ENCODE measurements at places on chromosomes 12 and 14.
A peak's percentile ranks its signal among the peaks of the same experiment; 100 is the strongest.

DNA sequence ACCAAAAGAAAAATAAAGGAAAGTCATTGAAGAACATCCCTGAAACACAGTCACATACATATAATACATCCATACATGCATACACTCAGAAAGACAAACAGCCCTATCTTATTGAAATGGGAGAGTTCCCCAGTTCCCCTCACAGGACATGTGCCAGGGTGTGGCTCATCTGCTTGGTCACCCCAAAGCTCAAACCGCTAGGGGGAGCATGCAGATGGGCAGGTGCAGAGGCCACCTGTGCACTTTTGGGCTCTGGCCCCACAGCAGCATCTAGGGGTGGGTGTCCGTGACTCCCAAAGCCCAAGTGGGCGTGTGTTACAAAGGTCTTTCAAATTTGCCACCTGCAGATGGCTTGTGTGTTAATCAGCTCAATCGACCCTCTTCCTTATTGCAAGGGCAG, 75.2 kb downstream of the CMAS start:
- DNase-seq = no peak

- DNase-seq = no peak
These were observed 28.7 kb downstream of the COX8C start for GRCh38 chr14:93375673-93376156.

- no peak for DNase-seq
These were observed 5.4 kb downstream of the FOS start for GRCh38 chr14:75283833-75284563.

- DNase-seq = no peak
These were observed 31.8 kb downstream of the ATXN3 start for GRCh38 chr14:92074555-92074954.

- DNase-seq = no peak
These were observed 51.9 kb downstream of the TESPA1 start for GRCh38 chr12:54932691-54933090.

- DNase-seq = peak; percentile 15
These were observed 401.4 kb downstream of the RPL10L start for GRCh38 chr14:46250113-46250703.

GRCh38 chr14:95515080-95515489, 1.4 kb downstream of the SYNE3 start:
- DNase-seq = no peak

GRCh38 chr14:96192975-96193805, 11.4 kb upstream of the BDKRB2 start:
- no peak for DNase-seq

GRCh38 chr14:92726135-92726932, 22.1 kb downstream of the LGMN start:
- peak; percentile 57 for DNase-seq

DNA sequence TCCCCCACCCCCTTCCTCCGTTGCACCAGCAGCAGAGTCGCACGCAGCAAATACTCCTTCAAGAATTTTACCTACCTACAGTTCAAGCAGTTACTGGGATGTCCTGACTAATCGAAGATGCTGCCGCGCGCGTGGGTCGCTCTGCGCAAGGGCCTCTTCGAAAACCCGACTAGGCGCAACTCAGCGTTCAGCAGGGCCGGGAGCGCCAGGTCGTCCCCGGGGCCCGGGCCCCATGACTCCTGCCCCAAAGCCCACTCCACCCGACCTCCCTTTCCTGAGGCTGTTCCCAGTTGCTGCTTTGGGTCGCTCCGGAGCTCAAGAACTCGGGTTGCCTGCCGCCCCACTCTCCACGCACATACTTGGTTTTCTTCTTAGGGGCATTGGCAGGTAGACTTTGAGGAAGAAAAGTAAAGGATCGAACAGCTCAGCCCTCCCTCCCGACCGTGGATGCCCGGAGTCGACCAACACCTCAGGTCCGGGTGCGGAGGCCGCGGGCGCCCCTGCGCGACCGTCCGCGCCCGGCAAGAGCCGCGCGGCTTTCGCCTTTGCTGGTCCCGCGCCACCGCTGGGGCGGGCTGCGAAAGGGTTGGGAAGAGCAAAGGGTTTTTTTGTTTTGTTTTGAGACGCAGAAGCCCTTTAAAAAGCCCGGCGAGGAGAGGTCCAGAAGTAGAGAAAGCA, 1.9 kb downstream of the BMP4 start:
- no peak for DNase-seq

- no peak for DNase-seq
These were observed 18.3 kb downstream of the NOC4L start for GRCh38 chr12:132162508-132163031.

All from activated CD4-positive, alpha-beta T cell treated with anti-CD3 and anti-CD28 coated beads, Interleukin-2, Interleukin-4, amounts not matched to agents 100 ng/mL and 50 ng/mL, durations not matched to agents 16 hours and 8 hours (primary cell).